ENCODE measurements at places on chromosomes 4 and X. TPM values are rescaled to one million over a fixed set of nuclear protein-coding genes. Genes with fewer than 3 reads are reported as not detected.

- no peak for DNase-seq
Measured at GRCh38 chr4:13704035-13704434, 76.5 kb upstream of the BOD1L1 start.

DNA sequence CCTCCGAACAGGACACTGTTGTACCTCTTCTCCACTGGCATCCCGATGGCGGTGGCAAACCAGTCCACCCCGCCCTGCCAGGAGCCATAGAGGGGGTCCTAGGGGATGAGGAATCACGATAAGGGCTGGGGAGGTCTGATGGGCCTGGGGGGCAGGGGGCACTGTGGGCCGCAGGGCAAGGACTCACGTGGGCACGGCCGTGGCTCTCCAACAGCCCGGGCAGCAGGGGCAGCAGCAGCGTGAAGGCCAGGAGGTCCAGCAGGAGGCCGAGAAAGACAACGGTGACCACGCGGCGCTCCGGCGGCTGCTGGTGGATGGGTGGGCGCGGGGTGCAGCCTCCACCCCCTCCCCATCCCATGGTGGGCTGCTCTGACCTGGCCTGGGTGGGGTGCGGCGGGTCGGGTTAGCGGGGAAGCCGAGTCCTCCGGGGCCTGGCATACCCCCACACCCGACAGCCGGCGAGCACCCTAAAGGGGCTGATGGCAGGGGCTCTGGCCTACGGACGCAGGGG is 29.6 kb downstream of the NOP14 start:
- DNase-seq: no peak

DNA sequence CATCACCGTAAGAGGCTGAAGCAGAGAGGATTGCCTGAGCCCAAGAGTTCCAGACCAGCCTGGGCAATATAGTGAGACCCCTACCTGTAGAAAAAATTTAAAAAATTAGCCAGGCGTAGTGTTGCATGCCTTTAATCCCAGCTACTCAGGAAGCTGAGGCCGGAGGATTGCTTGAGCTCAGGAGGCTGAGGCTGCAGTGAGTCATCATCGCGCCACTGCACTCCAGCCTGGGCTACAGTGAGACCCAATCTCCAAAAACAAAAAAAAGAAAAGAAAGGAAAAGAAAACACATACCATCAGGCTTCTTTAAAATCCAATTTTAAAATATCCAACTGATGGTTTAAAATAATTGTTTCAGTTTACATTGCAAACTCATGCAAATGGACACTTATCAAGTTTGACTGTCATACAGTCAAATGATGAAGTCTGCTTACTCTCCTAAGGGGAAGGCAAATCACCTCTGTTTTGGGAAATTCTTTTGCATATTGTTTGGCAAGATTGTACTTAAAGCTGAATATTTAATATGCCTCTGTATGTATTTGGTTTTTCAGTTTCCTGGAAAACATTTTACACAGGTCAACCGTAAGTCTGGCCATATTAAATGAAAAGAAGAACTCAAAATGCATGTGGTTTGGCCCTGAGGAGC is 23.7 kb upstream of the TENM3 start:
- no peak for DNase-seq

DNA sequence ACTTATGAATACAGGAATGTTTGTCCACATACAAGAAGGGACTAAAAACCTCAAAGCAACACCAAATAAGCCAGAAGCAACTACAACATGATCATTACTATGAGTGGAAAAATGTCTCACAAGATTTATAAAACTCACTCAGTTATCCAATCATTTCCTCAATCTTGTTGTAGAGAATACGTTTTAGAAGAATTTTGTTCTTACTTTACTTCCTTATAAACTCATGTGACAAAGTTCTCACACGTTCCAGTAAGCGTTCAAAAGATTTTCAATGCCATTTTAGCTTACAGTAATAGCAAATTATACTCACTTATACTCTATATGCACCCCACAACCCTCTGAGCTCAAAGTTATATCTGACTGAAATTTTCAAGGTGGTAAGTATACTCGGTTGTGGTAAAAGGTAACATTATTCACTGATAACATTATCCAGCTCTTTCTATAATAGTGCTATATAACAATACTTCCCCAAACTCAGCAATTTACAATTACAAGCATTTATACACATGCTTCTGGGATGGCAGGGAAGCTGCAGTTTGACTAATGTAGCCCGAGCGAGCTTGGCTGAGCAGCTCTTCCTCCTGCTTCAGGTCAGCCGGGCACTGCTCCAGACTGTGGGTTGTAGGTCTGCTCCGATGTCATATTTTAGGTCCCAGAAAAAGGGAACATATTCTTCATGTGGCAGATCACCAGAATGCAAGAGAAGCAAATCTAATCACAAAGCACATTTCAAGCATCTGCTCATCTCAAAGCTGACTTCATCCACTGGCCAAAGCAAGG is 226.3 kb downstream of the RCHY1 start:
- no peak for DNase-seq

DNA sequence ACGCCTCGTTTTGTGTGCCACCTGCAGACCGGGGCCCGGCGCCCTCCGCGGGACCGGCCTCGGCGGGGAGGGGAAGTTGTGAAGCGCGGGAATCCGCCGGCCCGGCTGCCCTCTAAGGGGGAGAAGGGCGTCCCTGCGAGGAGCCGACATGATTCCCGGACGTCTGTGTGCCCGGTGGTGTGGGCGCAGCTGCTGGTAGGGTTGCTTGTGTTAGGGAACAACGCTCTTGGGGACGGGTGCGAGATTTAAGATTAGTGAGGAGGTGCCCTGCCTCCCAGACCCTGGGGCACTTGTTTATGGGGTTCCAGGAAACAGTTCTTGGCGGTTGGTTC is 627 bp downstream of the CDKN2AIP start:
- no peak for DNase-seq

DNA sequence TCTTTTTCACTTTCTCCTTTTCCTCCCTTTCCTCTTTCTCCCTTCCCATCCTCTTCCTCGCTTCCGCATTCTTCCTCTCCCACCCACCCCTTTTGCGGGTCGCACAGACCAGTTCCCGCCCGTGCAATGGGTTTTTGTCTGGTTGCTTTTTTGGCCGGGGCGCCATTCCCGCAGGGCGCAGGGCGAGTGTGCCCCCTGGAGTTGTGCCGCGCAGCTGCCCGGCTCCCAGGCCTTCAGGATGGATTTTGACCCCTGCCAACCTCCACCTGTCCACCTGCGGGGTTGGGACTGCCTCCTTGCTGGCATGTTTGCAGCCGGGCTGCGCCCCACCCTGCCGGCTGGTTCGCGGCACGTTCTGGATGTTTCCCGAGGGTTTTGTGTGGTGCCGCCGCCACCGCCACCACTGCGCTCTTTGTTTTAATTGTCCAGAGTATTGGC is 578 bp upstream of the SEL1L3 start:
- no peak for DNase-seq

DNA sequence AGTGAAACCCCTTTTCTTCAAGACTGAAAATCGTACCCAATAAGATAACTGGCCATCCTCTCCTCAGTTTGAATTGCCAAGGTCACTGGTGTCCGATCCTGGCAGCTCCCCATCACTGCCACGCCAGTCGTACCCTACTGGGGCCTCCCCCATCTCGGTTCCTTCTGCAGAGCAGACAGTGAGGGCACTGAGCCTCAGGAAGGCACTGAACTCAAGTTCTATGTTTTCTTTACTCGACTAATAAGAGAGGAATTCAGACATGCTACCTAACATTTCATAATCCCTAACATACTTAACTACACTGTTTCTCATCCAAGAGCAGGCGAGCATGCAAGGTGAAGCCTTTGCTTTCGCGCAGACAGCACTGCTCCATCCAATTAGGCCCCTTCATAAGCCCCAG is 23.4 kb downstream of the ZFYVE28 start:
- no peak for DNase-seq

DNA sequence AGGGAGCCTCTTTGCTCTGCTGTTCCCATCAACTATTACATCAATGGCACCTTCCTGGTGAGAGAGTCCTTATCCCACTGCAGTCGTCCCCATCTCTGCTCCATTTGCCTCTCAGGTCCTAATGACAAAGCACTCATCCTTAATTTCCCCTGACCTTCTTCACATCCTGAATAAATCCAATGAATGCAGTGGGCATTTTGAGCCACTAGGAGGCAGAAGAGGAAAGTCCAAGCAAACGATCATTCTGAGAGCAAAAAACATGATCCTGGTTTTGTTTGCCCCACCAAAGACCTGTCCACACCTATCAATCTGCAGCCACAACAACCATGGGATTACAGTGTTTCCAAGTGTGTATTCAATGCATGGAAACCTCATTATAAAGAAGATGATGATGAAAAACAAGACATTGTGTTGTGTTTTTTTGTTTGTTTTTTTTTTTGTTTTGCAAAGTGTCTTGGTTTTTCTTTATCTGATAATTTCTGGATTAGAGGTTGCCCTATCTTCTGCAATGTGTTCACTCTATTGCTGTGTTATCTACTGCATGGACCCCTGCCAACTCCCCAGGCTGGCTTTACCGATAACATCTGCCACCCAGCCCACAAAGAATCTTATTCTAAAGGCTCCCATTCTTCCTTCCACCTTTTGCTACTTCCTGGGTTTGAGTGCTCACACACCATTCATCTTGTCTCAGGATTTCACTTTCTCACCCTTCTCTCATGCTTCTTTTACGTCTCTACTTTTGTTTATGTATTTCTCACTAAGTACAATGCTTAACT is 207.2 kb downstream of the NLGN4X start:
- no peak for DNase-seq

DNA sequence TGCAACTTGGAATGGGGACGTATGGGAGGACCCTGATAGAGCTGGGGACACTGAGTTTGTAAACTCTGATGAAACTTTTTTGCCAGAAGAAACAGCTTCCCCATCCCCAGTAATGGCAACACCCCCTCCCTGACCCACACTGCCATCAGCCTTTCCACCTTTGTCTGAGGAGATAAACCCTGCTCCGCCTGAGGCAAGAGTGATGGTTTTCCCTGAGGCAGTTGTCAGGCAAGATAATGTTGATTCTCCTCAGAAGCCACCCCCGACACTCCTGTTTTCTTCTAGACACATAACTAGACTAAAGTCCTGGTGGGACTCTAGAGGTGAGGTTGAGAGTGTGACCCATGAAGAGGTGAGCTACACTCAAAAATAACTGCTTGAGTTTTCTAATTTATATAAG is 71.9 kb upstream of the STK26 start:
- DNase-seq: no peak

GRCh38 chrX:153900831-153901752 is 3.4 kb upstream of the AVPR2 start:
- peak; percentile 19 for DNase-seq

DNA sequence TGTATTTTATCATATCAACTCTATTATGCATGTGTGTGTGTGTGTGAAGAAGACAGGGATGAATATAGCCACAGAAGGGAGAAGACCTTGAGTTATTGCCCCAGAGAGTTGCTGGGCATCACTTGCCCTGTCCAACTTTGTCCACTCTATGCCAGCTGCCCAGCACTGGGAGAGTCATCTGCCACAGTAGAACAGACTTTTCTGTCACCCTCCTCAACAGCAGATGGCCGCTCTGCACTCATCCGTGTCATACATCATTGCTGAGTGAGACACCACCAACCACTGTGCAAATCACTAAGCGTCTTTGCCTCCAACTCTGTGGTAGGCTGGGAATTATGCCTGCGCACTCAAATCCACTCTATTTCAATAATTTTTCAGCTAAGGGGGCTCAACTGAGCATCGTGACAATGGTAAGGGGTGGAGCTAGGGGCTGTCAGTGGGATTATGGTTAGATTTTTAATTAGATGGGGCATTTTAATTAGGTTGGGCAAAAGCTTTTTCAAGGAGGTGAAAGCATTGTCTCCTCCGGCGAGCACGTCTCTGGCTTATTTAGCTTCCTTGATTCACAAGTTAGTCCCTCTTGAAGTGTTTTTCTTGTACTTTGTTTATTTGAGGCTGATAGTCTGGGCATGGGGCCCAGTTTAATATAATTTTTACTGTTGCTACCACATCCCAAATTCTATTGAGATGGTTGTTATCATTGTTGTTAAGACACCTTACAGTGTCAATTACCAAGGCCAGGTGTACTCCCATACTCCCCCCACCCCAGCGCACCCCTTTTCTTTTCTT is 100.1 kb upstream of the KLF3 start:
- no peak for DNase-seq

GRCh38 chrX:13774696-13775095 is 40.1 kb downstream of the OFD1 start:
- no peak for DNase-seq

DNA sequence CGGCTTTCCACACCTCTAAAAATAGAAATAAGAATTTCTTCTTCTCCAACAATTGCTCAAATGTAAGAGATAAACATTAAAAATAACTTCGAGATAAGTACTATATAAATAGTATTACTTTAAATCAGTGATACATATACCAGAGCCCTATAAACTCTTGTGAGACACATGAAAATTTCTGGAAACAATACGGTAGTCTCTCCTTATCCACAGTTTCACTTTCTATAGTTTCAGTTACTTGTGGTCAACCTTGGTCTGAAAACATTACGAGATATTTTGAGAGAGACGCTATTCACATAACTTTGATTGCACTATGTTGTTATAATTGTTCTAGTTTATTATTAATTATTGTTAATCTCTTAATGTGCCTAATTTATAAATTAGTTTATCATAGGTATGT is 101.5 kb upstream of the CXXC4 start:
- DNase-seq: no peak

DNA sequence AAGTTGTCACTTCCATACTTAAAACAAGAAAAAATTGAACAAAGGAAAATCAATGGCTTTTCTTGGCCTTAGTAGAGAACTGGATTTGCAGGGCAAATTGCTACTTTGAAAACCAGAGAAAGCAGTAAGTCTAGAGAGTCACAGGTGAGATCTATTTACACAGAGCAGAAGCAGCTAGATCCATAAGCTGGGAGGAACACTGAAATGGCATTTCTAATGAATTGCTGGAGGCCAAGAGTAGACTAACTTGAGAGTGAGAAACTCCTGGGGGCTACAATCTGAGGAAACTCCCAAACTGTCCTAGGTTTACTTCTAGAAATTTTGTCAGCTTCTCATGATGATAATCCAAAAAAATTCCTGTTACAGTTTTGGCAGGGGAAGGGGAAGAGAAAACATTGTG is 133.3 kb downstream of the SPCS3 start:
- no peak for DNase-seq

TRIM61 gene
- total RNA-seq: 1.2 TPM

MGAT4D gene
- total RNA-seq: not detected

FLNA gene
- 397 TPM for total RNA-seq

SLC26A1 gene
- 0.30 TPM for total RNA-seq

IL13RA1 gene
- 22.5 TPM for total RNA-seq

NDP gene
- total RNA-seq: 3.6 TPM

WDR17 gene
- 1.8 TPM for total RNA-seq

MAGEC3 gene
- total RNA-seq: not detected

MAPK10 gene
- 18.3 TPM for total RNA-seq

RENBP gene
- total RNA-seq: 5.0 TPM

REELD1 gene
- total RNA-seq: 0.20 TPM

POU3F4 gene
- 0.10 TPM for total RNA-seq

All from skin of body (tissue), 3 donors.